ENCODE measurements at places on chromosomes 7 and 10.

DNA sequence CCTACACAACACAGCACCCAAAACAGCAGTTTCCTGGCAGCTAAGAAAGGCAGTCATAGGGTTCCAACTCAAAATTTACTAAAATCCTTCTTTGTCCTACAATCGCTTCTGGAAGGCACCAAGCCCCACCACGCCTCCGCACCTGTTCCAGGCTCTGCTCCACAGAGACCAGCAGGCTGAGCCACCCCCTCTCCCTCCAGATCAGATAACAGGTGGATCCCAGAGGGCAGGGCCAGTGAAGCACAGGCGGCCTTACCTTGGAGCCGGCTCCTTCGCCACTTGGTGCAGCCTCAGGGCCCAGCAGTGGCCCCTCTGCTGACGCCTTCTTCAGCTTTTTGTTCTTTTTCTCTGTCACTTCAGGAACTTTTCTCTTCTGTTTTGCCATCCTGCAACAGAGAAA is 33.0 kb downstream of the ZFAND2A start:
- peak; percentile 48 for DNase-seq

- no peak for DNase-seq
Observed at GRCh38 chr10:13062803-13063202, 37.2 kb upstream of the OPTN start.

DNA sequence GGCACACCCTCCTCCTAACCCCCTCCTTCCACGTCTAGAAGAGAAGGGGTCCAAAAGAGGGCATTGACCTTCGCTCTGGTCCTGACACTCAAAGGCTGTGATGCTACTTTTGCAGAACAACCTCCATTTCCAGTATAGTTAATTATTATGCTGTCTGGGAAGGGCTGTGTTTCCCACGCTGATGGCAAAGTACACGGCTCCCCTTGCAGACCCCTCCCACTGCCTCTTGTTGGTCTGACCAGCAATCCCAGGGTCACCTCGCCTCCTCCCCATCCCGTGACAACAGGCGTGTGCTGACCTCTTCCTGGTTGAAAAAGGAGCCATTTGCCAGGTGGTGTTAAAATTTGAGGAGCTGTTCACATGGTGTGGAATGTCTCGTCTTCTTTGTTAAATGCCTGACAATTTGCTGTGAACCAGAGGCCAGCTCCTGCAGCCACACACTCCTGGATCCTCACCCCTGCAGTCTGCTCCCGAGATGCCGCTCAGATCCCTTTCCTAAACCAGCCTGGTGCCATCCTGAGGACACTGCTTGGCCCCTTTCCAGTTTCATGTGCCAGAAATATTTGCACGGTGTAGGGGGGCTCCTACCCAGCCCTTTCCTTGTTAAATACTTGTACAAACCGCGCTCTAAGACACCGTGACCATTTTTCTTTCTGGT is 321.7 kb downstream of the WDR37 start:
- no peak for DNase-seq

GRCh38 chr10:77898323-77899079 is 28.1 kb downstream of the DLG5 start:
- peak; percentile 73 for DNase-seq

GRCh38 chr10:96366508-96366907 is 7.7 kb upstream of the OPALIN start:
- no peak for DNase-seq

DNA sequence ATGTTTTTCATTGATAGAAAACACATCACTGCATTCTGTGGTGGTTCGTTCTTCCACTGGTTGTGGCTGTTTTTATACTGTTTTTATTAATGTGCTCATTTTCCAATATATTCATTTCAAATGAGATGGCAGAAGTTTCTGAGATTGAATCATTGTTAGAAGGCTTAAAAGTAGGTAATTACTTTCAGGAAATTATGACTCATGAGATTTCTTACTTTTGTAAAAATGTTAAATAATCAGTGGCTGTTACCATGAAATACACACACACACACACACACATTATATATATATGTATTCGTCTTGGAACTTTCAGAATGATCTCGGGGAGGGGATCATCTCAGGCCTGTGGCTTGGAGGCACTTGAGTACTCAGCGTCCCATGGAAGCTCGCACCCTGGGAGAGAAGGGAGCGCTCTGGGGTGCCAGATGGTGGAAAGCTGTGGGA is 66.1 kb downstream of the ZMYND11 start:
- no peak for DNase-seq

Data from NCI-H2171 (cell line).